ENCODE measurements at places on chromosomes 3 and 15.

DNA sequence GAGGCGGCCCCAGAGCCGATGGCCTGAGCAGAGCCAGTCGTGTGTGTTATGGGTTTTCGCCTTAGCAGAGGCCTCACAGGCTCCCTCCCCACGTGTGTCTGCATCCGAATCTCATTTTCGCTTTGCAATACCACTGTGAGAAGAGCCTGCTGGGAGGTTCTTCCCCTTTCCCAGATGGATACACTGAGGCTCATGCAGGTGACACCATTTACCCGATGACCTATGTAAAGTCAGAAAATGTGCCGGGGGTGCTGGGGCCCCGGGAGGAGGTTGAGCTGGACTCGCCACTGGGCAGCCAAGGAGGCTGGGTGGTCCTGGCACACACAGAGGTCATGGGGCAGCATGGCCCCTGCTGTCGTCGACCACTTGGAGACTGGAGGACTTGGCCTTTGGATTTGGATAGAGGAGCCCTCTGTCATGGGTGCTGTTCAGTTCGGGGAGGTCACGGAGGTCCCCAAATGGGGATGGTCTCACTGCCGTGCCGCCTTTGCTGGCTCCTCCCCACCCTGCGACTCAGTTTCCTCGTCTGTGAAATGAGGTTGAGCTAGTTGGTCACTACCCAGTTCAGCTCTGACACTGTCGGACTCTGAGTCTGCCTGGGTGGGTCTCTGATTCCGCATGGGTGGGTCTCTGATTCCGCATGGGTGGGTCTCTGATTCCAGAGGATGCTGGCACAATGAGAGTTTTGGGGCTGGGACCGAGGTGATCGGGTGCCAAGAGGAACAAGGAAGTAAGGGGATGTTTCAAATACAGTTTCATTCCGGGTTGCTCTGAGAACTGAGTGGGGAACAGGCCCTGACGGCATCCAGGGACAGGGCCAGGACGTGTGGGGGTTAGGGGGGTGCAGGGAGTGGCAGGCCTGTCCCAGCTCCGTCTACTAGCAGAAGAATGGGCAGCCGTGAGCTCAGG is 23.2 kb upstream of the MUC4 start:
- DNase-seq, result no peak

- no peak for DNase-seq
Observed at GRCh38 chr15:79218588-79219200, 63.8 kb upstream of the ANKRD34C start.

- DNase-seq, result no peak
Observed at GRCh38 chr15:67735896-67736295, 89.4 kb upstream of the SKOR1 start.

DNA sequence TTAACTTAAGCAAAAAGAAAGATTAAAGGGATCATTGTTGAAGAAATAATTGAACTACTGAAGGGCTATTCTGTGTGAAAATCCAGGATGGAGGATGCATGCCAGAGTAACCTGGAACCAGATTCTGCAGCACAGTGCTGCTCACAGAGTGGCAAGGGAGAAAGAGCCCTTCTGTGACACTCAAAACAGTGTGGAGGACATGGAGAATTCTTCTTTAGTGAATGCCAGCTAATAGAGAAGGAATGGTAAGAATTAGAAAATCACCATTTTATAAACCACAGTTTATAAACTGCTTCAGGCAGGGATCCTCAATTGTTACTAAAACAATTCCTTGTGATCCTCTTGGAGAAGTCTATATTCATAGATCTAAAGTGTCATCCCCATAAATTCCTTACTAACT is 70.4 kb upstream of the ARHGEF26 start:
- DNase-seq, result no peak

- no peak for DNase-seq
Observed at GRCh38 chr3:23940775-23941174, 4.3 kb upstream of the NR1D2 start.

DNA sequence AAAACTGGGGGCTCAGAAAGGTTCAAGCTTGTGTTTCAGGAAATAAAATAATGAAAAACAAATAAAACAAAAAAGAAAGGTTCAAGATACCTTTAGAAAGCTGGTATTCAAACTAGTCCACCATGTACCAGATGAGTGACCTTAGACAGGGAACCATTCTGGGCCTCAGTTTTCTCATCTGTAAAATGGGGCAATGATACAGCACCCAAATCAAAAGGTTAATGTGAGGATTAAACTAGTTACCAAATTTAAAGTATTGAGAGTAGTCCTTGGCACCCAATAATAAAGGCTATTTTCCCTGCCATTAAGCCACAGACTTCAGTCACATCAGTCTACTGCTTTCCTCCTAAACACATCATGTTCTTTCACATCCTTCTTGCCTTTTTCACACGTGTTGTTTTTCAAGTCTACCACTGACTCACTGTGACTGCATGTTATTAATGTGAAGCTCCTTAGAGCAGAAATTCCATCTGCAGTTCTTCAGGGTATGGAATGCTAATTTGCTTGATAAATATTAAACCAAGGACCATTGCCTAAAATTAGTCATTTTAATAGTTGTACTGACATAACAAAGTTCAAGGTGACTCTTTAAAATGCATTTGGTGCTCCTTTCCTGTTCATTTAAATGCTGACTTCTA is 19.9 kb downstream of the TAMM41 start:
- no peak for DNase-seq

- DNase-seq, result no peak
Observed at GRCh38 chr15:78004919-78005634, 72.4 kb downstream of the TBC1D2B start.

DNA sequence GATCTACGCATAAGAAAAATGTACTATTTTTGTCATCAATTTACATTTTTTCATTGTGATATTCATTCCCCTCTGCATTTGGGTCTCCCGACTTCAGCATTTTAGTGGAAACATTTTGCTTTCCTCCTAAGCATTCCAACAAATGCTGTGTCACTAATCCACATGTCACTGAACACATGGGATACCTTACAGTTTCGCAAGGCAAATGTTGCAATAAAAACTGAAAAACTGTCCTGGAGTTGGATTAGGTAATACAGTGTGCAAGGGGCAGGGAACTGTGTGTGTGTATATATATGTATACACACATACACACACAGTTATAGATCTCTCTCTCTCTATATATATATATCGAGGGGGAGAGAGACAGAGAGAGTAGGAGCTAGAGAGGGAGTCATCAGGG is 632.2 kb downstream of the MAGI1 start:
- DNase-seq, result no peak

DNA sequence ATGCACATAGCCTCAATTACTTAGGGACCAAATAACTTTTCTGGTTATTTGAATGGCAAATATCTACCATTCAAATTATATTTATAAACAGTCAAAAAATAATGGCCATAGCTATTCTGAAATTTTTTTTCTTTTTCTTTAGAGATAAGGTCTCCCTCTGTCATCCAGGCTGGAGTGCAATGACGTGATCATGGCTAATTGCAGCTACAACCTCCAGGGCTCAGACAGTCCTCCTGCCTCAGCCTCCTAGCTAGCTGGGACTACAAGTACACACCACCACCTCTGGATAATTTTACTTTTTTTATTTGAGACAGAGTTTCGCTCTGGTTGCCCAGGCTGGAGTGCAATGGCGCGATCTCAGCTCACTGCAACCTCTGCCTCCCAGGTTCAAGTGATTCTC is 16.6 kb downstream of the PPP1R2 start:
- no peak for DNase-seq

DNA sequence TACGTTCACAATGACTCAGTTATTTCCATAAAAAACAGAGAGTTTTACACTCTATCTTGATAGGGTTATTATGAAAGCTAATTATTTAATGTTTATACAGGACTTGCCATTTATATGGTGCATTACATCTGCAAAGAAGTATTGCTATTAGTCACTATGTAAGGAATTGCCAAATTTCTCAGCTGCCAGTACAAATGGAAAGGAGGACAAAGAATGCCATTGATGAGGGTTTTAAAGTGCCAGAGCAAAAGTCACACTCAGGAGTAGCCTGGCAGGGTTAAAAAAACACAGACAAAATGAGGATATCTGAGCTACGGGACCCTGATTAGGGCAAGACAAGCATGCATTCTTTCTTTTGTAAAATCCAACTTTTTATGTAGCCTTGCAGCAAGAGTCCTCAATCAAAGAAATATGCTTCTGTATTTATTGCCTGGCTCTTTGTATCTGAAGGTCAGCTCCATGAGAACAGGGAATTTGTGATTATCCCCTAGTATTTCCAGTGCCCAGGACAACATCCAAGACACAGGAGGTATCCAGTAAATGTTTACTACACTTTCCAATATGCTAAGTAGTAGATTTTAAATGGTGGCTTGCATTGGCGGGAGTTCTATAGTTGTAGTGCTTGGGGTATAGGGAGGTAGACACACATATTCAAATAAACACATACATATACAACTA is 1013.6 kb downstream of the ROBO1 start:
- DNase-seq, result no peak

GRCh38 chr15:70103880-70104626 is 6.3 kb upstream of the TLE3 start:
- no peak for DNase-seq

GRCh38 chr3:141552440-141552991 is 65.7 kb downstream of the RASA2 start:
- no peak for DNase-seq

- no peak for DNase-seq
Observed at GRCh38 chr3:103818800-103819199, 1384.0 kb downstream of the ZPLD1 start.

Measured in KBM-7 (cell line).